ENCODE measurements at places on chromosomes 1 and 21. TPM values are rescaled to one million over a fixed set of nuclear protein-coding genes. Genes with fewer than 3 reads are reported as not detected.

GRCh38 chr1:24926563-24927249 lies 3.4 kb downstream of the RUNX3 start:
- peaks cover 64% of the 10 kb centered on the region for H3K4me1 ChIP-seq
- H3K27me3 ChIP-seq = no peaks in the 10 kb centered on the region
- peak overlapping the region; percentile 80 for H3K27ac ChIP-seq
- DNase-seq = no peak
- peak overlapping the region; percentile 81 for H3K4me3 ChIP-seq

DNA sequence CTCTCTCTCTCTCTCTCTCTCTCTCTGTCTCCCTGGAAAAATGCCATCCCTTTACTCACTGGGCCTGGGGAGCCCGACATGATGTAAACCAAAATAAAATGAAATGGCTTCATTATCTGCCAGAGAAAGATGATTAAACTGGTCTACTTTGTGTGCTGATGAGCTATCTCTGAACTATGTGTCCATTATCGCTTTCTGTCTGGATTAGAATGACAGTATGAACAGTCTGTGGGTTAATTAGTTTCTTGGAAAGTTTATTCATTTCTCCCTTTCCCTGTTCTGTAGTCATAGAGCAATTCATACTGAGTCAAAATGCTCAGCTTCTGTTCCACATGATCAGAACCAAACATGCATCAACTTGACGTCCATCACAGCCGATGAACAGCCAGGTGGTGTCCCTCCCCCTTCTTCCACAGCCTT lies 72.4 kb upstream of the KCND3 start:
- H3K4me3 ChIP-seq = no peak overlapping the region
- peaks cover 9% of the 10 kb centered on the region for H3K27me3 ChIP-seq
- H3K36me3 ChIP-seq = no peaks in the 10 kb centered on the region

- no peaks in the 10 kb centered on the region for H3K36me3 ChIP-seq
- H3K4me3 ChIP-seq = no peak overlapping the region
- DNase-seq = no peak
- no peak overlapping the region for H3K27ac ChIP-seq
- no peaks in the 10 kb centered on the region for H3K4me1 ChIP-seq
Measured at GRCh38 chr1:67921725-67922489, 88.6 kb upstream of the GNG12 start.

DNA sequence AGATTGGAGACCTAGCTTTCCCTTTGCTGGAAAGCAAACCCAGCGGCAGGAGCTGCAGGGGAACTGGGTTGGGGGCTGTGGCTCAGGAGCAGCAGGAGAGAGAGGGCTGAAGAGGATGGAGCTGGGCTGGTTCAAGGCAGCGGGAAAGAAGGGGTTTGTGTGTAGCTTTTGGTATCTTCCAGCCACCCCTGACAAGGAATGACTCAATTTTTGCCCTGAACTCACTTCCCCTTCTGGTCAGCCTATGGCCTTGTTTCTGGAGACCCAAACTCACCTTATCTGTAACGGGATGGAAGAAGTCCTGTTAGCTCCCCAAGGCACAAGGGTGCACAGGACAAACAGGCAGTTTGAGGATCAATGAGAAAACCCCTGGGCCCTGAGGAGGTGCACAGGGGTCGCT lies 13.1 kb downstream of the C1orf115 start:
- peaks cover 5% of the 10 kb centered on the region for H3K4me1 ChIP-seq
- no peak overlapping the region for H3K4me3 ChIP-seq
- no peak for DNase-seq
- H3K36me3 ChIP-seq = no peaks in the 10 kb centered on the region

- peaks cover 16% of the 10 kb centered on the region for H3K27me3 ChIP-seq
- no peak for DNase-seq
- H3K4me1 ChIP-seq = peaks cover 14% of the 10 kb centered on the region
- H3K4me3 ChIP-seq = no peak overlapping the region
- H3K36me3 ChIP-seq = no peaks in the 10 kb centered on the region
Measured at GRCh38 chr1:12593621-12594066, 24.4 kb downstream of the DHRS3 start.

- peaks cover 55% of the 10 kb centered on the region for H3K4me1 ChIP-seq
- no peaks in the 10 kb centered on the region for H3K27me3 ChIP-seq
- peaks cover 57% of the 10 kb centered on the region for H3K36me3 ChIP-seq
- DNase-seq = no peak
Measured at GRCh38 chr1:173479649-173480048, 2.5 kb downstream of the PRDX6 start.

The LCE1D gene
- total RNA-seq = not detected

The GJC2 gene
- 0.38 TPM for total RNA-seq

DNA sequence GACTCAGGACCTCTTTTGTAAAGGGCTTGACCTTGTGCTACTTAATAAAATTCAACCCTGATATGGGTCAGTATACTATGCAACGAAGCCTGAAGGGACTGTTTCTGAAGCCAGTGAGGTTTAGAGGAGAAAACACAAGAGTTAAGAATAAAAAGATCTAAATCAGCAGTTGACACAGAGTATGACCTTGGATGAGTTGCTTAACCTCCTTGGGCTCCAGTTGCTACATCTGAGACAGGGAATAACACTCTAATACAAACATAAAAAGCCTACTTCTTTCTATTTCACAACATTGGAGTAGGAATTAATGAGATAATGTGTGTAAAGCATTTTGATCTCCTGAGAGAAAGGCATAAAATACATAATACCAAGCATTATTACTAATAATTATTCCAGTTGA lies 882.4 kb upstream of the ADGRL2 start:
- H3K27me3 ChIP-seq = no peaks in the 10 kb centered on the region
- no peaks in the 10 kb centered on the region for H3K4me1 ChIP-seq
- no peaks in the 10 kb centered on the region for H3K36me3 ChIP-seq
- H3K27ac ChIP-seq = no peak overlapping the region
- no peak overlapping the region for H3K4me3 ChIP-seq

The FCRL3 gene
- 0.15 TPM for total RNA-seq

All from activated CD4-positive, alpha-beta memory T cell treated with anti-CD3 and anti-CD28 coated beads, Interleukin-2, amount 10 ng/mL, durations not matched to agents 7 days and 5 days (primary cell).